ENCODE measurements at places on chromosomes 12 and 14. TPM values are rescaled to one million over a fixed set of nuclear protein-coding genes. Genes with fewer than 3 reads are reported as not detected.

GRCh38 chr14:52678591-52678990 is 16.8 kb downstream of the ERO1A start:
- DNase-seq, result no peak

DNA sequence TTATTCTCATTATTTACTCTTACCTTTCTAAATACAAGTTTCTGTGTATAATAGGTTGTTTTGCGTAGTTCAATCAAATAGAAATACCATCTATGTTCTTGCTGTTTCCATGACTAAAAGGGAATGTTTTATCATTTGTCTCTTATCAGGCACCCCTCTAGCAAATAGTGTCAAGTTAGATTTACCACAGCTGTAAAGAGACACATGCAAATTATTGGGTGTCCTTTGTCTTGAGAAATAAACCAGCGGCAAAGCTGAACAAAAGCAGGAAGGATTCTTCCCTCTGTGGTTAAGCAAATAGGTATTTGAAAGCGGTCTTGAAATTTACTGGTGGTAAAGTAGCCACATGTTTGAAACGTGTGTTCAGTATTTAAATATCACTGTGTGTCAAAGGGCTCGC is 405.9 kb downstream of the TMTC2 start:
- DNase-seq, result no peak

DNA sequence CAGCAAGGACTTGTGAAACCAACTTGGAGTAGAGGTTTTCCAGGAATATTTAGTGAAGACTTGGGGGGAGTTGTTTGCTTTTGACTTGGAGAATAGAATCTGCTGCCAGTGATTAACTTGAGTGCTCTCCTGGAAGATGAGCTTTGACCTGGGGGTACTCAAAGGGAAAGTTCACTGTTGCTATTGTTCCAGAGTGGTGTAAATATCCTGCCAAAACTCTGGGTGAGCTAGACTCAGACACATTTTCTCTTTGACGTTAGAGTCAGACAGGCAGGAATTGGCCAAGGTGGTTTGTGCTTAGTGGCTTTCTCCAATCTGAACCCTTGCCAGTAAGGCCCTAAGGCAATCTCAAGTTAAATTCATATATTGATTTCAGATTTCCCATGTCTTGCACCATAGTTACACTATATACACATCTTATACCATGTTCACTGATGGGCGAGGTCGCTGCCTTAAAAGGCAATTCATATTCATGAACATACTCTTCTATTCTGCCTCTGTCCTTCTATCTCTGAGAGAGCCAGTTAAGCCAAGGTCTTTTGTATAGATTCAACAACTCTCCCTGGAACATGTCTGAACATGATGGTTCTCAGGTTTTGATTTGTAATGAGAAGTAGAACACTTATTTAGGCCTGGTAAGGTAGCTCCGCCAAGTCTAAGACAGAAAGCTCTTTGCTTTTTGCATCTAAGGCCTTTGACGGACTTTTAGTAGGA is 204.6 kb upstream of the SLC38A2 start:
- DNase-seq, result no peak

MBD6 gene
- total RNA-seq, result 11.6 TPM

DNA sequence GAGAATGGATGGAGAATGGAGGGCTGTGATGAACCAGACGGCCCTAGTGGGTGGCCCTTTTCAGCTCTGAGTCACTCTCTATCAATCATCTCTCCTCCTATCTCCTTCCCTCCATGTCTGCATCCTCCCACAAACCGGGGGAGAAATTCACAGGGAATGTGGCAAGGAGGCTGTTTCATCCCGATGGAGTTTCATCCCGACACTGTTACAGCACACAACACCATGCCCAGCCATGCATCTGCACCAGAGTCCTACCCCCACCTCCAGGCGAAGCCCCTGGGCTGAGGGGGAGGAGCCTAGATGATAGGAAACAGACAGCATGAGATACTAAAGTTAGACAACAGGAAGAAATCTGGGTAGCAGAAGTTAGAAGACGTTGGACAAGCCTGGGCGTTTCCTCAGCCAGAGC is 20.8 kb downstream of the SLC8B1 start:
- DNase-seq, result peak; percentile 32

DNA sequence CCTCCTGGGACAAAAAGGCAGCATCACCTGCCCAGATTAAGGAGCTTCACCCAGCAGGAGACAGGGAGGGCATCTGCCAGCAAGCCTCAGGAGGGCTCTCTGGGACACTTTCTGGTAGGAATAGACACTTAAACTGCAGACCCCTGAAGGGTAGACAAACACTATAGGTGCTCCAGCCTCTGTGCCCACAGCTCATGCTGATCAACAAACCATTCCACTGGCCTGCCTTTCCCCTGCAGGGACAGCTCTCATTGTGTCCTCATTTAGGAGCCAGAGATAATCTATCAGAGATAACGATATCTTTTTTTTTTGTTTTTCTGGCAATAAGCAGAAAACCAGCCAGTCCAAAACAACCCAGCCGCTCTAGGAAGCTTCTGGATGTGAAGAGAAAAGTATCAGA is 251.8 kb upstream of the CCDC196 start:
- DNase-seq, result no peak

LRTM2 gene
- not detected for total RNA-seq

EPYC gene
- not detected for total RNA-seq

GRCh38 chr12:108170164-108170563 is 41.1 kb downstream of the WSCD2 start:
- DNase-seq, result no peak

DNA sequence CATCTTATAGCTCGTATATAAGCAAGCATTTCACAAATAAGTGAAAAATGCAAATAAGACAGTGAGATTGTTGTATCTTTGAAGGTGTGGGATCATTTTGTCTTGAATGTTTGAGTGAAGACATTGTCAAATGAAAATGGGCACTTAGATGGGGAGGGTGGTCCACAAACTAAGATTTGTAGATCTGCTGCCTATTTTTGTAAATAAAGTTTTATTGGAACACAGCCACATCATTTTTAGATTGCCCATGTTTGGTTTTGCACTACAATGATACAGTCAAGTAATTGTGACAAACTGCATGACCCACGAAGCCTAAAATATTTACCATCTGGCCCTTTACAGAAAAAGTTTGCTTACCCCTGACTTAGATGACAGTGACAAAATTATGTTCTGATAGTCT is 156.7 kb downstream of the PAH start:
- DNase-seq, result no peak

DNA sequence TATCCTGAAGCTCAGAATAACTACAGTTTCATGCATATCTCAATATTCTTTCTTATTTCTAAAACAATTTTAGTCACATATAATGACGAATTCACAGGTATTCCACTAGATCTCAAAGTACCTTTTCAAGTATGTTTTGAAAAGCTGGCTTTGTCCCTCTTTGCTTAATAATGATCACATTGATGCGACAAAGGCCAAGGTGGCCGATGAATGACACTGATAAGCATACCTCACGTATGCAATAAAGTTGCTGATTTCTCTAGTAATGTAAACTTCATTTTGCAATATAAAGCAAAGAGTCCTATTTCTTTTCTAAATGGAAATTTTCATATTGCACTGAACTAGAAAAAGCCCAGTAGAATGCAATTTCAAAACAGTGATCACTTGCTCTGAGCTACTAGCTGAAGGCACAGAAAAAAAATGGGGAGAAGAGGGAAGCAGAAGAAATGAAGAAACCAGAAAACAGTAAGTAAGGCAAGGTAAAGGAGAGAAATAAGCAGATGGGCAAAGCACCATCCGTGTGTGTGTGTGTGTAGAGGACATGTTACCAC is 29.3 kb downstream of the FGD6 start:
- DNase-seq, result no peak

GRCh38 chr14:55238019-55238680 is 33.1 kb upstream of the FBXO34 start:
- no peak for DNase-seq

GRCh38 chr12:104712477-104712876 is 245.6 kb downstream of the SLC41A2 start:
- no peak for DNase-seq

DNA sequence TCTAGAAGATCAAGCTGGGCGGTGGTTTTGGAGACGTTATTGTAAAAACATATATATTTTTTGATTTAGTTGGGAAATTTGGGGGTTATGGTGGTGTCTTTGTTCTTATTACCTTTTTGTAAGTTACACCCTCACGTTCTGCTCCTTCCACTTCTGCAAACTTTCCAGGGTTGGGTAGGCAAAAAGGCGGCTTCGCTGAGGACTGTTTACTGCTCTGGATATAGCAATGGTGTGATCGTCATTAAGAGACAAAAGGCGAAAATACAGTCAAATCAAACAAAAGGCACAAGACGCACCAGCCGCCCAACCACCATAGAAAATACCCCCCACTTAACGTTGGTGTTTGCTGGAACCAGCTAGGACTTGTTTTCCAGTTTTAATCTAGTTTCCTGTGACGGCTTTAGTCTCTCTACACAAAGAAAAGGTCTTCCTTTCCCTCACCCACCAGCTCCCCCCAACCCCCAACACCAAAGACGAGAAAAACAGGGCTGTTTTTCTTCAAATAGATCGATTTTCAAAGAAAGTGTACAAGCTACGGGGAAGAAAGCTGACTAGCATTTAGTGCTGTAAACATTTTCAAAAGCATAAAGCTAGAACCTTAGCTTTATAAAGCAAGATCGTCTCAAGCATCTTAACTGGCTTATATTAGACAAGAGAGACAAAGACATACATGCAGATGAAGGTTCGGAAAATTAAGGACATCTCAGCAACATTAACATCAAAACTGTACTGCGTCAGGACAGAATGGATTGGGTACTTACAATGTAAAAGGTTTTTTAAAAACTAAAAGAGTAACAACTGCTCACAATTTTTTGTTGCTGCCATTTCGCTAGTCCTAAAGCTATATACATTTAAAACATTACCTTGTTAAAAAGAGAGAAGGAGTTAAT is 2.0 kb upstream of the SETD1B start:
- no peak for DNase-seq

GRCh38 chr12:93378998-93379325 is 1.2 kb downstream of the NUDT4 start:
- no peak for DNase-seq
